Astrocyte (in vitro differentiated cells and primary cell): ENCODE measurements at places on chromosomes 13 and 19.

DNA sequence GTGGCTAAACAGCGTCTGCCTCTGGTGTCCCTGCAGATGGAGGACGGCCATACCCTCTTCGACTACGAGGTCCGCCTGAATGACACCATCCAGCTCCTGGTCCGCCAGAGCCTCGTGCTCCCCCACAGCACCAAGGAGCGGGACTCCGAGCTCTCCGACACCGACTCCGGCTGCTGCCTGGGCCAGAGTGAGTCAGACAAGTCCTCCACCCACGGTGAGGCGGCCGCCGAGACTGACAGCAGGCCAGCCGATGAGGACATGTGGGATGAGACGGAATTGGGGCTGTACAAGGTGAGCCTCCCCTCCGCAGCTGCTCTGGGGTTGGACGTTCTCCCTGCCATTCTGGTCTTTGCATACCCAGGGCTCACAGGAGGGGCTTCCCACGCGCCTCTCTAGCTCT lies 19.9 kb downstream of the UHRF1 start:
- DNase-seq: peak; percentile 84

- no peak for DNase-seq
Observed at GRCh38 chr13:46172531-46172991, 9.4 kb downstream of the LCP1 start.

DNA sequence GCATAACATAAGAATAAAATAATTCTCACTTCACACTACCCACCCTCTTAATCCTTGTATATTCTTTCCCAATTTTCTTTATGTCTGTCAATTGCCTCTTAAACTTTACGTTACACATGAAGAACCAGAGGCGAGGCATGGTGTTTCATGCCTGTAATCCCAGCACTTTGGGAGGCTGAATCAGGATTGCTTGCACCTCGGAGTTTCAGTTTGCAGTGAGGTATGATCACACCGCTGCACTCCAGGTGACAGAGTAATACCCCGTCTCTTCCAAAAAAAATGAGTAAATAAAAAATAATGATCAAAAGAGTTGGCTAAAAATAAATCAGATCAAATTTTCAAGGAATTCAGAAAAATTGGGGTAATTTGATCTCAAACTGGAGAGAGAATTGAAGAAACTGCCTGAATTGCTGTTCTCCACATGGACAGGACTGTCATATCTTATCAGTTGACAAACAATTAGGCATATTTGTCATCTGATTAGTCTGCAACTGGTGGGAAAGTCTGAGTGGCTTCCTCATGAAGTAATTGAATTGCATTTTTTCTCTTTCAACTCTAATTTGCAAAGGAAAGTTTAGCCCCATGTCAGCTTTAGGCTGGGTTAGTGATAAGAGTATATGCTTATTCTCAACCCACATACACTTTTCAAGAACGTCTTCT lies 302.9 kb downstream of the ITGBL1 start:
- DNase-seq: peak; percentile 19

DNA sequence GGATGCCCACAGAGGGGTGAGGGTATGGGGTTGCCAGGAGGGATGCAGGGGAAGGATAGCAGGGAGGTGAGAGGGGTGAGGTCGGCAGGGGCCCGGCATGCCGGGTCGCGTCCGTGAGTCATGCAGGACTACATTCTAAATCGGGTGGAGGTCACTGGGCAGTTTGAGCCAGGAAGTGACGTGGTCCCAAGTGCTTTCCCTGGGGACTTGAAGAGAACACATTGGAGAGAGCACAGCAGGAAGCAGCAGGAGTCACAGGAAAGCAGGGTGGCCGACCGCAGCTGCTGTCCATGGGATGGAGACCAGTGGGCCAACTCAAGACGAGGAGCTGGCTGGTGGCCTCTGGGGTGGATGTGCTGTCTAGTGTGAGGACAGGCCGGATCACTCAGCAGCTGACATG lies 92.0 kb upstream of the WASF3 start:
- no peak for DNase-seq

GRCh38 chr19:44635581-44636438 lies 7.9 kb upstream of the PVR start:
- DNase-seq: peak; percentile 50

- DNase-seq: peak; percentile 31
Observed at GRCh38 chr19:54231077-54231931, 8.5 kb upstream of the LILRB3 start.

DNA sequence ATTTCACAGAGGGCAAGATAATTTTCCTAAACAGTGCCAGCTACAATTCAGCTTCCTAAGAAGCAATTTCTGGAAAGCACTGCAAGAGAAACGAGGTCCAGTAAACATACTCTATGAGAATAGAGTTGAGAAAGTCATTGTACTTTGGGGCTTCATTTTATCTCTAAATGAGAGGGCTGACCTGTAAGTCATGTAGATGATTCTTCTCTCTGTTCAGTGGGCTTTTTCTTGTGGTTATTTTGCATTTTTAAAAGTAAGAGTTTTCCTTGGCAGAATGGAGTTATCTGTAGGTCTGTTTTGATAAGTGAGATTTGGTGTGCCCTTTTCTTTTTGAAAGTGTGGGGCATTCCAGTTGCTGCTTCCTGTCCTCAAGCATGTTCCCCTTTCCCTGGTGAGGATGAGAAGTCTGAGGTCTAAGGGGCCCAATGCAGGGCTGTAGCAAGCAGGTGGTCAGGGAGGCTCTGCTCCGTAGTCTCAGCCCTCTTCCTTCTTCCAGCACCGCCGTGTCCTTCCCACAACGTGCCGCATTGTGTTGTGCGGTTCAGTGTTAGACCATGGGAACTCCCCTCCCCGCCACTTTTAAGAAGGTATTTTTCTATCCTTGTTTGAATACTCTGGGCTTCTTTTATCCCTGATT lies 86.3 kb downstream of the ARHGEF7 start:
- DNase-seq: no peak

DNA sequence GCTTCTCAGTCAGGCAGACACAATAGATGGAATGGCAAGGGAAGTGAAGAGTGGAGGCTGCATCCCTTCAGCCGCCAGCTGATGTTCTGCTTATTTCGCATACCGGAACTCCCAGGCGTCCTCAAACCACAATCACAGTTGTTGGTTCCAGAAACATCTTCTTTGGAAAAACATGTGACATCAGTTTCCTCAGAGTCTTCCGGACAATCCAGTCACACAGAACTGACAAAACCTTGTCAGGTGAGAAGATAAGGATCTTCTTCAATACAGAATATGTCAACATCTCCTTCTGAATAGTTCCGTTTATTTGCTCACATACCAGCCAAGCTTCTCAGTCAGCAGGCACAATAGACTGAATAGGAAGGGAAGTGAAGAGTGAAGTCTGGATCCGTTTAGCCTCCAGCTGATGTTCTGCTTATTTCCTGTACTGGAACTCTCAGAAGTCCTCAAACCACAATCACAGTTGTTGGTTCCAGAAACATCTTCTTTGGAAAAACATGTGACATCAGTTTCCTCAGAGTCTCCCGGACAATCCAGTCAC lies 45.1 kb upstream of the CEACAM21 start:
- DNase-seq: no peak

DNA sequence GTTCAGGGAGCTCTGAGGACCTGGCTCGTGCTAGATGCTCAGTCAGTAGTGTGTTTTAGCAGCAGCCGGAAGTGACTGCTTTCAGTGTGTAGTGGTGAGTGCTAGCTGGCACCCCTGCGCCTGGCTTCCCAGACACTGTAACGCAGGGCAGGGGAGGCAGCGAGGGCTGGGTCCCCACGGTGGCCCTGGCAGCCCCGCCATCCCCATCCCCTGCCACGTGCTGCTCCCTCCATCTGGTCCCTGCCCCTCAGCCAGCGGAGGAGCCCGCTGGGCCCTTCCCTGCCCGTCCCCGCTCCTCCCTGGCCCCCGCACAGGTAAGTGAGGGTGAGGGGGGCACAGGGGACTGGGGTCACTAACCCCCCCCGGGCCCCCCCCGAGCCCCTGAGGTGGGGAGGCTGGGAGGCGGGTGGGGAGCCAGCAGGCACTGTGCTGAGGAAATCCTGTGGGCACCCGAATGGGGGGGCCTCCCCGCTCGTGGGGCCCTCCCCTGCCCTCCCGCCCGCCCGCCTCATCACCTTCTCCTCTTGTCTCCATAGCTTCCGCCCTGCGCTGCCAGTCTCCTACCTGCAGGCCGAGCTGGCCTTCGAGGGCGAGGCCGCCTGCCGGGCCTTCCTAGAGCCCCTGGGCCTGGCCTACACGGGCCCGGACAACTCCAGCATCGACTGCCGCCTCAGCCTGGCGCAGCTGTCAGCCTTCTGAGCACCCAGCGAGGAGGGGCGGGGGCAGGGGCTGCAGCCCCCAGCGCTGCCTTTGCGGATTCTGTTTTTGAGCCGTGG lies 3.2 kb downstream of the LENG9 start:
- DNase-seq: no peak

DNA sequence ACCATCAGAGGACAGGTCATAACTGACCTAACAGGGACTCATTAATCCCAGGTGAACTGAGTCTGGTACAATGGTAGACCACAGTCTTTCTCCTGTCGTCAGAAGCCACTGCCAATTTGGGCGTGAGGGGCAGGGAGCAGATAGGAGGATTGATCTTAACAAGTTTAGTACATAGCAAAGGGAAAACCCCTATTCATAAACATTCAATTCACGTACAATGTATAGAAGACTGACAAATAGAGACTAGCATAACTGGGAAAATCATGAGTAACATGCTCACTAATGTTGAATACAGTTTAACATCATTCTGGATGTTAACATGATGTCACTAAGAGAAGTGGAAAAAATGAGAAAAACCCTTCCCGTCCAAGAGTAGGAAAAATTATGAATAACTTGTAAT lies 54.1 kb downstream of the SLC7A1 start:
- DNase-seq: no peak

DNA sequence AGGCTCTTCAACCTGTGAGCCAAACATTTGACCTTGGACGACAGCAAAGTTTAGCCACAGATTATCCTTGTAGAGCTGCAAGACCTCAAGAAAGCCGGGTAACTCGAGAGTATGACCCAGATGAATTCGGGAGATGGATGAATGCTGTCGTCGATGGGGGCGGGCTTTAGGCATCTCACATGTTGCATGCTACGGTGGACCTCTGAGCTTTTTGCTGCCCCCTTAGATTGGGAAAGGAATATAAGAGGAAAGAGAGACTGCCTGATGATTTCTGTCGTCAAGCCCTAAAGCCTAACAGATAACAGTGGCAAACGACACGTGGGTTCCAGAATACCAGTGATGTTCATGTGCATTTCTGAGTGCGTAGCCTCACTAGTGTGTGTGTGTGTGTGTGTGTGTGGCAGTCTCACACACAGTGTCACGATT lies 730 bp upstream of the ABCC4 start:
- DNase-seq: peak; percentile 39

- DNase-seq: peak; percentile 96
Observed at GRCh38 chr13:20993661-20994440, 67.5 kb downstream of the LATS2 start.

DNA sequence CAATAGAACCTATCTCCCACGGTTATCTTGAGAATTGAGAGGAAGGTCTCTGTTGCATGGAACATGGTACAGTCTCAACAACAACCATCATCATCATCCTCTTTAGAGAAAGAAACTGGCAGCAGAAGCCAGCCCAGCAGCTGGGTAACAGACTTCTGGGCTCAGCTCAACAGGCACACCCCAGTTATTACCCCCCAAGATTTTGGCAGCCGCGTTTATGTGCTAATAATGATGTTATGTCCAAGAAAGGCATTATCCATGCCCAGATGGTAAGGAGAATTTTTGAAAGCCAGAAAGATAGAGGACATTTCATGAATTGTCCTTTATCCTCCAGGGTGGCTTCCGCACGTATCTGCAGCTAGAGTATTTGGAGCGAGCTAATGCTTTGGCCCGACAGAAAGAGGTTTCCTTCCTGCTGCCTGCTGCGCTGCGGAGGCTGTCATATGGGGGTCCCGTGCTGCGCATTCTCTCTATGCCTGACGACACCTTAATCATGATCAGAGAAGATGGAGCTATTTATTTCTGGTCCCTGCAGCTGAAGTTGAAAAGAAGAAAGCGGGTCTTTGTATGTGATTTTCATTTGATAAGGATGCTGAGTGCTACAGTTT lies 89.9 kb downstream of the TEX26 start:
- DNase-seq: no peak

DNA sequence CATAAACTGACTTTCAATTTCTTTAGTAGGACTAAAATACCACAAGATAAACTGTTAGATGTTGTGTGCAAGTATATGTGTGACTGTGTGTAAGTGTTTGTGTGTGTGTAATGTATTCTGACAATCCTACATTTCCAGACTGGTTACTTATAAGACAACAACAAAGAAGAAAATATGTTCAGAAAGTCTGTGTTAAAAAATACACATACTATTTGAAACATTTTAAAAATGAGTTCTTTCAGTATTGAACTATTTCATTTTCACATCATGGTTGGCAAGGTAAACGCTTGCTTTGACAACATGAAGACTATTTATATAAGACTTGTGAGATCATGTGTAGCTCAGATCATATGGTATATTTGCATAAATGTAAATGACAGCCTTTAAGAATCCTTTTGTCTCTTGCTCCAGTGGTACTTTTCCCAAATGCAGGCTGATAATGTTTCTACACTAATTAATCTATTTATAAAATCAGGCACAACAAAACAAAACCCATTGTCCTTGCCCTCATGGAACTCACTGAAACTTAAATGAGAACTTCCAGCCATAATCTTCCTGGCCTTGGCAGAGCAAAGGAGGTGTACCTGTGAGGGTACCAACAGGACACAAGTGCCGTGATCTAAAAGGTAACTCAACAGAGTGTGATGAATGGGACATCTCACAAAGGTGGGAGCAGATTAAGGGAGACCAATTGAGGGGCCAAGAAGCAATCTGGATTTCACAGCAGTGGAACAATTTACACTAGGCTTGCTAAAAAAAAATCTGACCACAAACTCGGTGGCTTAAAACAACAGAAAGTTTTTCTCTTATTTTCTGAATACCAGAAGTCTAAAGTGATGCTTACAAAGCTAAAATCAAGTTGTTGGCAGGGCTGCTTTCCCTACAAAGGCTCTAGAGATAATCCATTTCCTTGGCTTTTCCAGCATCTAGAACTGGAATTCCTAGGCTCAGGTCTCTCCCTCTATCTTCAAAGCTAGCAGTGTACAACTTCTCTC lies 349.0 kb downstream of the TBC1D4 start:
- DNase-seq: peak; percentile 26

GRCh38 chr13:34340534-34340933 lies 522.6 kb downstream of the RFC3 start:
- no peak for DNase-seq

- DNase-seq: peak; percentile 46
Observed at GRCh38 chr19:2260341-2260805, 4.2 kb upstream of the JSRP1 start.

DNA sequence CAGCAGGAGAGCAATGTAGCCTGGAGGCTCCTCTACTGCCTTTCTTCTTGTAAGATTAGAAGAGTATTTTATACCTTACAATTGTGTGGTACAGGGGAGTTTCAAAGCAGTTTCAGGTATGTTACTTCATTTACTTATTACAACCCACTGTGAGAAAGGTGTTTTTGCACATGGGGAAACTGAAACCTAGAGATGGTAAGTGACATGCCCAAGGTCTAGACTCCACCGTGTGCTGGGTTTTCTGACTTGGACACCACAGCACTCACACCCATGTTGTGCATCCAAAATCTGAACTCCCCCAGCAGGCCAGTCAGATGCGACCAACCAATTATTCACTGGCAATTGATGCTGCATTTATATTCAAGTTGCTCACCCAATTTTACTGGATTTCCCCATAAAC lies 22.8 kb downstream of the ERICH6B start:
- no peak for DNase-seq

GRCh38 chr19:41376241-41376997 lies at the start of gene TMEM91:
TMEM91 (plus strand) TSS chr19:41376533; CDS start chr19:41378310, 1,777 bp downstream.
- no peak for DNase-seq

GRCh38 chr13:27857282-27857681 lies 62.5 kb upstream of the PDX1 start:
- no peak for DNase-seq
